D721Med (cell line): ENCODE measurements at places on chromosomes 5 and 9.
A peak's percentile ranks its signal among the peaks of the same experiment; 100 is the strongest.

- DNase-seq, result no peak
These were observed 34.3 kb downstream of the GPR107 start for GRCh38 chr9:130088051-130088450.

DNA sequence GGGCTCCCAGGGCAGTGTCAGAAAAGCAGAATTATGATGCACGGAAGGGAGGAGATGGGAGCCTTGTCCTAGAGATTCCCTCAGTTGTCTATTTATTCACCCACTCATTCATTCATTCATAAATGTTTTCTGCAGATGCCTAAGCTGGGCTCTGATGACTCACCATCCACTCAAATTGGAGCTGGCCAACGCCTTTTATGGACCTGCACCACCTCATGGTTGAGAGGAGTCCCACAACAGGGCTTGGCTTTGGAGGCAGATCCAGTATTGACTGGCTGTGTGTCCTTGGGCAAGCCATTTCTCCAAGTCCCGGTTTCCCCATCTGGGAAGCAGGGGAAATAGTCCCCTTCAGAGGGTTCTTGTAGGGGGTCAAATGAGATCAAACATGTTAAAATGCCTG is 227.8 kb downstream of the MELK start:
- no peak for DNase-seq

DNA sequence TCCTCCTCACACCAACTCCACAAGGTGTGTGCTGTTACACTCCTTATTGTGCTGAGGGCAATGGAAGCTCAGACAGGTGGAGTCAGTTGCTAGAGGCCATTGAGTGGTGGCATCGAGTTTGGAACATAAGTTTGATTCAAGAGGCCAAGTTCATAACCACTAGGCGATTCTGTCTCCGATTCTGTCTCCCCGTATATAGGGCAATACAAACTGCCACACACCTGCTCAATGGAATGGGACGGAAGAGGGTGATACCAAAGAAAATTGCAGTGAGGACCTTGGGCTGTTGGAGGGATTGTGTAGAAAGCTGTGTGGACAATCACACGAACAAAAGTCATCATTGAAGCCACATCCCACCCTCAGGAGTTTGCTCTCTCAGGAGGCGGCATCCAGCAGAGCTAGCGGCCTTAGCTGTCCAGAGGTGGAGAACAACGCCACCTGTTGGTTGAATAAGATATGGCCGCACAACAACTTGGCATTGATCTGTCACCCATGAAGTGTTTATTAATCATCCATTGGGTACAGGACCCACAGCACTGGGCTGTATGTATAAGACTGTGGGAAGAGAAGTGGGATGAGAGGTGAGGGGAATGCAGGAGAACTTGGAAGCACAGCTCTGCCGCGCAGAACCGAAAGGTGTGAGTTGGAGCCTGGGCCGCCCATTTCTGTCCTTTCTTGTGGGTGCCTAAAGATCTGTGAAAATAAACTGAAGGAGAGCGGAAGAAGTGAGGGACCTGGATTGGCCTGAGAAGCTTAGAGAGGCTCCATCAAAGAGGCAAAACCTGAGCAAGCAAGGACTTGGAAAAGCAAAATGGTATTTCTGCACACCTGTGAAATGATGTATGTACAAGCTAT is 16.1 kb upstream of the NEUROG1 start:
- peak; percentile 67 for DNase-seq

DNA sequence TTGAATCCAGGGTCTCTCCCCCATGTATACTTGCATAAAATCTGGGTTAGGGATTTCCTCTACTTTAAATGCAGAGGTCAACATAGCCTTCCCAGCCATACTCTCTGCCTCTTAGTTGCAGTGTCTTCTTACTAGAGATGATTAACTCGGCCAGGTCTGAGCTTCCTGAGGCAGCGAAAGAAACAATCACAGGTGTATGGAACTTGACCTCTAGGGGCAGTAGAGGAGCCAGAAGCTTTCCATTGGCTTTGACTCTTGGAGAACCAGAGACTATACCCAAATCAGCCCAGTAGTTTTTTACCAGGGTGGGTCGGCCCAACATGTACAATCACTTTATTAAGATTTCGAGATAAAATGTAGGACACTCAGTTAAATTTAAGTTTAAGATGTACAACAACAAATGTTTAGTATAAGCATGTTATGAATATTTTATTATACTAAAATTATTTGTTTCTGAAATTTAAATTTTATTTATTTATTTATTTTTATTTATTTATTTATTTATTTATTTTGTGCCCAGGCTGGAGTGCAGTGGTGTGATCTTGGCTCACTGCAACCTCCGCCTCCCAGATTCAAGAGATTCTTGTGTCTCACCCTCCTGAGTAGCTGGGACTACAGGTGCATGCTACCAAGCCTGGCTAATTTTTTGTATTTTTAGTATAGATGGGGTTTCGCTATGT is 48.0 kb upstream of the DMRT3 start:
- no peak for DNase-seq

GRCh38 chr5:132429463-132430440 is 60.2 kb downstream of the SLC22A5 start:
- DNase-seq, result no peak

- DNase-seq, result no peak
These were observed 25.1 kb upstream of the FCN1 start for GRCh38 chr9:134942788-134943184.

GRCh38 chr9:74847478-74848152 is 40.1 kb downstream of the TRPM6 start:
- no peak for DNase-seq

- DNase-seq, result no peak
These were observed 45.8 kb downstream of the WHRN start for GRCh38 chr9:114459464-114459863.

DNA sequence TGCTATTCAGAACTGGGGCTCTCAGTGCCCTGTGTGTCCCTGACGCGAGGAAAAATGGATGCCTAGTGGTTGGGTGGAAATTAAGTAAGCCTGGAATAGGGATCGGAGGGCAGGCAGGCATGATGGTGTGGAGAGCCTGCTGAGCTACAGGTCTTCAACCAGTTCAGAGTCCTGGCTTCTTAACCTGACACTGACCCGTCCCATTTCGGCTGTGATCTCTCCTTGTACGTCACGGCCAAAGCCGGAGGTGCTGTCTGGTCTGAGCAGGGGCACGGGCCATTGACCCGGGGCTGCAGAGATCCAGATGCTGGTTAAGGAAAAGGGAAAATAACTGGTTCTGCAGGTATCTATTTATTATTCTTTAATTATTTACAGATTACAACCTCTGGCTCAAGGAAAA is 27.9 kb downstream of the RHOBTB3 start:
- no peak for DNase-seq

GRCh38 chr5:107331312-107331711 is 339.4 kb downstream of the EFNA5 start:
- no peak for DNase-seq

DNA sequence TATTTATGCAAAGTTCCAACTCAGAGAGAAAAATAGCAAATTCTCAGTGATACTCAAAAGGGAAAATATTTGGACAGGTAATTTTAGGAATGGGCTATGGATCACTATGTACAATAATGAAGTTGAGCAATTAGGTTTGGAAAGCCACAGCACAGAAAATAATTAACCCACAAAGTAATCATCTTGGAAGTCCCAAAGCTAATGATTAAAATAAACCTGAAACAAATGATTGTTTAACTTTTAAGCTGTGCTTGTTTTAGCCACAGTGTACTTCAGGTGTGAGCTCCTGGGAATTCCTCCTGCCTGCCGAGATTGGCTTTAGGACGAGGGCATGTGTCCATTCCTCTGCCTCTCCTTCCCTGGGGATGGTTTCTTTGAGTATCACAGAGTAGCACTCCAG is 403.9 kb downstream of the ZSWIM6 start:
- DNase-seq, result no peak

GRCh38 chr5:109656829-109657228 is 32.9 kb upstream of the MAN2A1 start:
- no peak for DNase-seq

DNA sequence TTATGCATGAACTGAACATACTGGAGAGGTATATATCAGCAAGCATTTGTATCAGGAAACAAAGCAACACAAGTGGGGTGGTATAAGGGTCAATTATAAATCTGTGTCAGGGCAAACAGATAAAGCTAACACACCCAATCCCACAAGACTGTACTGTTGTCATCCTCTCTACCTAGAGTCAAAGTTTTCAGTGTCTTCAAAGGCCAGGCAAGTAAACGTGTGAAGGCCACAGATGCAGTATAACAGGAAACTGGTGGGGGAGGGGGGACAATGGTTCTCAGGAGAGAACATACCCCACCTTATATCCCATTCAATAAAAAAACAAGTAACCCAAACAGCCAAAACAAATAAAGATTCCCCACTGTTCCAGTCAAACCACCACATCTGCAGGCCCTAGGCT is 22.1 kb downstream of the ELP1 start:
- no peak for DNase-seq

GRCh38 chr5:178241231-178241663 is 8.6 kb upstream of the PHYKPL start:
- DNase-seq, result no peak

- DNase-seq, result no peak
These were observed 180.0 kb upstream of the PTGER4 start for GRCh38 chr5:40499518-40500273.

- DNase-seq, result no peak
These were observed 29.2 kb upstream of the SMC5 start for GRCh38 chr9:70229579-70229978.

DNA sequence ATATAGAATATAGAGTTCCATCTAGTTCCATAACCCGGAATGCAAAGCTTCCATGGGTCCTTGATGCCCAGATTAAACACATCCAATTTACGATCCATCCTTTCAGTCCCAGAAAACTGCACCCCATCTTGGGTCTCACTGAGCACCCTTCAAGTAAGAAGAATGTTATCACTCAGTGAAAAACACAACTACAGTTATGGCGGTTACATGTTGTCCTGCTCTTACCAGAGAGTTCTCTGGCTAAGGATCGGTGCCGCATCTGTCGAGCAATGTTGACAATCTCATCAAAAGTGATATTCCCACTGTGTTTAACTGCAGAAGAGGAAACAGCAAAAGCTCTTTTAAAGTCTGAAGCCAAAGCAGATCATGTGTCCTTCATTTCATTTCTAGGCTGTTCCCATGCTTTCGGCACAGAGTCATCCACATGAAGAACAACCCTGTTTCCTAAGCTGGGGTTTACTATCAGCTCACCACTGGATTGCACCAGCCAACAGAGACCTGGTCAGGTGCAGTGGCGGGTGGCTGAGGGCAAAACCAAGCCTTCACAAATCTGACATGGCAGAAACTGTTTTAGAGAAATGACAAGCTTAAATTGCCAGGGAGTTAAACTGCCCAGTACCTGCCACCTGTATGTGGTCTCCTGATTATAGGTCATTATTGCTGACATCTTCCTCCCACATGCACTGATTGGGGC is 2.9 kb downstream of the RPL12 start:
- no peak for DNase-seq

DNA sequence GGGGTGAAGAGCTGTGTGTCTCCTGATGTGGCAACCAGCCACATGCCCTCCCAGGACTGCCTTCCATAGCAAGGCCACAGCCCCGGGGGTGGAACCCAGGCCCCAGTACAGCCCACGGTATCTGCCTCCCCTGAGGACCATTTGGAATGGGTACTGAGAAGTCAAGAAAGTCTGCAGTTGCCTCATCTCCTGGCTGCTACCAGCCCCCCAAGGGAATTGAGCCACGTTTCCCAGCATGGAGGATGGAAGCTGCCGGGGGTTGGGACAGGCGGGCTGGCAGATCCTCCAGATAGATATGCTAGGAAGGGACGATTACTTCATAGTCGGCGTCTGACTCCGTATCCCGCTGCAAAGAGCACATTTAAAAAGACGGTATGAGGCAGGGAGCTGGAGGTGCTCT is 5.5 kb upstream of the DMRT2 start:
- DNase-seq, result no peak

DNA sequence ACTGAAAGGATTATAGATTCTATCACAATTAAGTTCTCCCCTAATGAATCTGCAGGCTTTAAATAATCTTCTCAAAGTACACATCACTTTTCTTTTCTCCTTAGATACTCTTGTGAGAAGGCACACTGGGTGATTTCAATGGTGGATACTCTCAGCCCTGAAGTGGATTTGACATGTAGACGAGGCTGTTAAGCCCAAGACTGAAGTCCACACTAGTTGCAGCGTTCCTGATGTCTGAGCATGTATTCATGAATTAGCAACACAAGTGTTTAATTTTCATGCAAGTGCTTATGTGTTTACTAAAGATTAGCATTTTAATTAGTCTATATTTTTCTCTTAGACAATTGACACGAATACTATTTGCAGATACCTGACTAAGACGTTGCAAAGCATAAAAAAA is 218.9 kb downstream of the TMEM161B start:
- DNase-seq, result no peak

DNA sequence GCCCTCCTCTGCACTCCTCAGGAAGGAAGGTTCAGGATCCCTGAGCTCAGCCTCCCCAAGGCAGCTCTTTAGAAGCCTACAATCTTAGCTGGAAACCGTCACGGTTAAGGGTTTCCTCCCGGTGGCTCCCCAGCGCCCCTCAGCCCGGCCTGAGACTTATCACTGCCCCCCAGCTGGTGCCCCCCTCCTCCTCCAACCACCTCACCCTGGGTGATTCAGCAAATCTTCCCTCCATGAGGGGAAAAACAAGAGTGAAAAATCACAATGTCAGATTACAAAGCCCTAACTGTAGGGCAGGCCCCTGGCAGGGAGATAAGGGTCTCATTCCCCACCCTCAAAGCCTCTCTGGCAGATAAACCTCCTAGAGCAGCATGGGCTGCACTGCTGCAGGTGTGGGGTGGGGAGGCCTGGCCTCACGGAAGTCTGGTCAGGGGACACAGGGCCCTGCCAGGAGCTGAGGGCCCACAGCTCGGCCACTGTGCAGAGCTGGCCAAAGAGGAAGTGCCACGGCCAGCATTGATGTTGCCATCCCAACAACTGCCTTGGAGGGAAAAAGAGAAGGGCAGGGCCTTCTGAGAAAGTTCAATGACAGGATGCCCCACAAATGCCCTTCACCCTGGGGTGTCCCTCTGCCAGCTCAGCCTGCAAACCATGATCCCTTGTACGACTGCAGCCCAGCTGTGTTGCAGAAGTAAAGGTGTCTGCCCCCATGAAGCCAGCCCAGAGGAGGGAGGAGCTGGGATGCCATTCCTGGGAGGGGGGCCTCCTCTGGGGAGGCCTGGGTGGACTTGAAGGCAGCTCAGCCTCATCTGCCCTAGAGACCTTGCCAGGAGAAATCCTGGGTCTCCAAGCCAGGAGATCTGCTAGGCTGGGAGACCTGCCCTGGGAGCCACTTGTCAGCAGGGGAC is 25.9 kb downstream of the GFI1B start:
- DNase-seq, result no peak

GRCh38 chr5:16378762-16379161 is 86.8 kb downstream of the ZNF622 start:
- no peak for DNase-seq

DNA sequence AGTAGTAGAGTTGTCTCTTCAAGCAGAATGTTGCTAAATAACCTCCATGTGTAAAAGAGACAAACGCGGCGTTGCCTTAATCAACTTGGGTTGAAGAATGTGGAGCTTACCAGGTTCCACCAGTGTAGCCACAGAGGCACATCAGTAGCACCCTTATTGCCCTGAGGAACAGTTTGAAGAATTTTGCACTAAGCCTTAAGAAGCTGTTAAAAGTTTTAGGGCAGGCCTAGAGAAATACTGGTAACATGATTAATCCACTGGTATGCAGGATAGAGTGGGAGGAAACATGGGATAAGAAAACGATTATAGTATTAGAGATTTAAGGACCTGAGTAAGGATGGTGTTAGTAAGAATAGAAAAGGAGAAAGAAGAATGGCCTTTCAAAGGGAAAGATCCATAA is 100.6 kb downstream of the ZCCHC7 start:
- no peak for DNase-seq
